ENCODE measurements at places on chromosomes 3 and 15.

DNA sequence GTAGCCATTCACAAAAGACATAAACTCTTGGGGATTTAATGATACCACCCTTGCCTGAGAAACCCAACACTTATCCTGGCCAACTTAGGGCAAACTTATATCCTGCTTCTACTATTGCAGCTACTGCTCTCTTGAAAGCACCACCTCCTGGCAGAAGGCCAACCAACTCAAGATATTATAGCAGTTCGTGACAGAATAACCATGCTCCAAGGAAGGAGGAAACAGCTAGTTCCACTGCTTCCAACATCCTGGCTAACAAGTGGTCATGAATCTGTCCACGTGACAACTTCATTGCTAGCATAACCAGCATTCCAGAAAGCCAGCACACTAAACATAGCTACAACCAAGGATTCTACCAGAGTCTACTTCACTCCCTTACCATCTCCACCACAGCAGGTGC, 1037.5 kb downstream of the TBL1XR1 start:
- no peak for DNase-seq

DNA sequence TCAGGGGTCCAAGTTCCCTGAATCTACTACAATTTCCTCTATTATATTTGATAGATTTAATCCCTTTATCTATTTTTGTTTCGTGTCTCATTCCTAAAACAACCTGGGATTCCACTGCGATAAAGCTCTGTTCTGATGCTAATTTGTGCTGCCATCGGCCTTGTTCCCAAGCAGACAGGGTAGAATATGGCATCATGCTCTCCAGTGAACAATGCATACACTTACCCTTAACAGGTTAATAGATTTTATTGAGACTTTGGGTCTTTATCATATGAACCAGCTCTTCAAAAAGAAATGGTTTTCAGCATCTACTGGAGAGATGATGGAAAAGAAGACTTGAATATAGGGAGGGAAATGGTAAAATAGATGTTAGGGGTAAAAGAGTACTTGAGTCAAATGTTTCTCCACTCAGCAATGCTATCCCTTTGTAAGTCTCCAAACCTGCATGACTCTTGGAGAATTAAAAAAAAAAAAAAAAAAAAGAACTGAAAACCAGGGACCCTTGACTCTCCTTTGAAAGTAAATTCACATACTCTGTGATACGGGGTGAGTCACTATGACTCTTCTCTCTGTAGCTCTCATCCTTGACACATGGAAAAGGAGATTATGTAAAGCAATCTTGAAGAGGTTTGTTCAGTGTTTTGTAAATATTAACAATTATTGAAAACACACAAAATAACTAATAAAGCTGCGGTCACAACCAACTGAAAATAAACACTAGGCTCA, 268.8 kb downstream of the ZBTB20 start:
- DNase-seq: no peak

- DNase-seq: no peak
Observed at GRCh38 chr3:188034989-188035388, 119.0 kb upstream of the LPP start.

- no peak for DNase-seq
Observed at GRCh38 chr15:63851431-63851830, 17.7 kb upstream of the HERC1 start.

GRCh38 chr3:42191443-42191747, 74.6 kb downstream of the CCK start:
- DNase-seq: no peak

GRCh38 chr3:139280027-139280671, 63.7 kb upstream of the MRPS22 start:
- no peak for DNase-seq

GRCh38 chr15:50119063-50120040, at the start of gene ATP8B4:
Gene ATP8B4 (minus strand): TSS chr15:50119233. CDS start chr15:50106966, 12,267 bp downstream.
- no peak for DNase-seq

- DNase-seq: no peak
Observed at GRCh38 chr15:92683511-92683834, 27.9 kb upstream of the FAM174B start.

DNA sequence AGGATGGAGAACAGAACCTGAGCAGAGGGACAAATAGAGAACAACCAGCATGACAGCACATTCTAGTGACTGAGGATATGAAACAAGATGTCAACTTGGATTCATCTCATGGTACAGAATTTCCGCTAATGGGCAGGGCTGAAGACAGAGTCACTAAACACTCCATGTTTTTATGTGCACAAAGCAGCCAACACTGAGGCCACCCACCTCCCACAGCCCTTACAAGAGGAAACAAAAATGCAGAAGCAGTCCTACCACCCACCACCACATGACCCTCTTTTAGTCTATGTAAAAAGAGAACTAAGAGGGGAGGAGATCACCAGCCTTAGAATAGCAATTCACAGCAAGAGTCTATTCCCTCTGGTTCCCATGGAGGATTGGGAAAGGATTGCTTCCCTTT, 131.4 kb upstream of the UBE2E2 start:
- no peak for DNase-seq

GRCh38 chr15:78950343-78950742, 5.5 kb upstream of the CTSH start:
- no peak for DNase-seq

- DNase-seq: no peak
Observed at GRCh38 chr3:78260388-78260787, 1220.5 kb downstream of the ROBO2 start.

DNA sequence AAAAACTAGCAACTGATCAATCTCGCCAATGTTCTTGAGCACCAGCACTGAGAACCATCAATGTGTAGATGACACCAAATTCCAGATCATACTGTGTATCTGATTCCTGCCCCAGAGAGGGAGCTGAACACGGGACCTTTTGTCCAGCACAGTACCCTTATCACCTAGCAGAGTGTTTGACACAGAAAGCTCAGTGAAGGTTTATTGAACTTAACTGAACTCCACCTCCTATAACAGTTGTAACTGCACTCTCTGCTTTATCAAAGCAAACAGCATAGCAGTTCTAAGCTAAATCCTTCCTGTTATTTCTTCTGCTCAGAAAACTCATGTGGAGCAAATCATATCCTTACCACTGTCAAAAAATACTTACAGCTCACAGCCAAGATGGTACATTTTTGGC, 183.4 kb upstream of the SLCO3A1 start:
- no peak for DNase-seq

DNA sequence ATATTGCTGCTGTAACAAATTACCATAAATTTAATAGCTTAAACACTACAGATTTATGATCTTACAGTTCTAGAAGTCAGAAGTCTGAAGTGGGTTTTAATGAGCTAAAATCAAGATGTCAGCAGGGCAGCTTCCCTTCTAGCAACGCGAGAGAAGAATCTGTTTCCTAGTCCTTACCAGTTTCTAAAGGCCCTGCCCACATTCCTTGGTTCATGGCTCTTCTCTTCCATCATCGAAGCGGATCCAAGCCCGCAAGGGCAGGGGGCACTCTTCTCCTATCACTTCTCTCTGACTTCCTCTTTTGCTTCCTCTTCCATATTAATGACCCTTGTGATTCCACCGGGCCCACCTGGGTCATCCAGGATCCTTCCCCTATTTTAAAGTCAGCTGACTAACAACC, 16.1 kb downstream of the MINDY4B start:
- DNase-seq: no peak

GRCh38 chr3:172084871-172085556, 45.6 kb downstream of the FNDC3B start:
- DNase-seq: no peak

GRCh38 chr3:73484656-73485248, 140.0 kb downstream of the PDZRN3 start:
- DNase-seq: no peak

Data from LNCaP clone FGC (cell line).